ENCODE measurements at places on chromosomes 3 and 15.

- no peak for DNase-seq
Observed at GRCh38 chr15:33985751-33986150, 17.5 kb downstream of the CHRM5 start.

GRCh38 chr3:72301779-72302178, 516.8 kb upstream of the PROK2 start:
- DNase-seq, result no peak

- no peak for DNase-seq
Observed at GRCh38 chr3:4985330-4986174, 6.3 kb downstream of the BHLHE40 start.

GRCh38 chr15:45635191-45635638, 386 bp downstream of the SQOR start:
- peak; percentile 39 for DNase-seq

DNA sequence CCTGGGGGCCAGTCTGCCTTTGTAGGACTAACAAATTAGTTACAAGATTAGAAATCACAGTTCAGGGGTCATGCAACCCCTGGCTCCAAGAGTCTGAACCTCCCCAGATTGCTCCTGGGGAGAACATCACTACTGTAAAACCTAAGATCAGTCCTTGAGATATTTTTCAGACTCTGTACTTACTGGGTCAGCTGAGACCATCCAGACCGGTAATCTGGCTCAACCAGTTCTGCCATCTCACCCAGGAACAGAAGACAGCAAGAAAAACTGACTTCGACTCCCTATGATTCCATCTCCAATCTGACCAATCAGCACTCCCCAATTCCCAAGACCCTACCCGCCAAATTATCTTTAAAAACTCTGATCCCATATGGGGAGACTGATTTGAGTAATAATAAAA, 47.5 kb downstream of the NMD3 start:
- no peak for DNase-seq

GRCh38 chr15:85324202-85324601, 56.2 kb upstream of the AKAP13 start:
- DNase-seq, result no peak

GRCh38 chr15:29713784-29714183, 108.5 kb downstream of the TJP1 start:
- DNase-seq, result no peak

- no peak for DNase-seq
Observed at GRCh38 chr3:55661141-55661540, 174.0 kb upstream of the WNT5A start.

GRCh38 chr3:48240000-48240963, 622 bp upstream of the ZNF589 start:
- DNase-seq, result no peak

DNA sequence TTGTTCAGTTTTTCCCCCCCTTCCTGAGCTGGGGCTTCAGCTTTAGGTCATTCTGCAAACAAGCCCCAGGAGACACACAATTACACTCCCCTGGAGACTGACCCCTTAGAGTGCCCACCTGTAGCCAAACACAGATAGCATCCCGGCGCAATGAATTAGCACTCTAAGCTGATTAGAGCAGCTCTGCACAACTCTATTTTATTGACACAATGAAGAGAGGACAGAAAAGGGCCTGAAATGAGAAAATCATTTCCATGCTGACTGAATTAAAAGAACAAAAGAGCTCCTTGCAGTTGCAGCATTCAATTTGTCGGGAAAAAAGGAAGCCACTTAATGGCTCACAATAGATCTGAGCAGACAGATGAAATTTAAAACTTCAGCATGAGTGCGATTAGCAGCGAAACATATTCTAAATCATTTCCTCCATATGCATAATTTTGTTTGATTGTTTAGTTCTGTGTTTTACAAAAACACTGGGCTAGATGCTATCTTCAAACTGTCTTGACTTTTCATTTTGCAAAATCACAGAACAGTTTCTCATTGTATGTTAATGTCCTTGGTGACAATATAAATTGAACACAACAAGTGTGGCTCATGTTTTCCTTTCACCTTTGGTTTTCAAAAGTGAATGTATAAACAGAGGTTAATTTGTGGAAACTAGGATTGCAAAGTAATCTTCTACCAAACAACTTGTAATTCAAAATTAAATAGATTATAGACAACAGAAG, 308.6 kb downstream of the MECOM start:
- no peak for DNase-seq

DNA sequence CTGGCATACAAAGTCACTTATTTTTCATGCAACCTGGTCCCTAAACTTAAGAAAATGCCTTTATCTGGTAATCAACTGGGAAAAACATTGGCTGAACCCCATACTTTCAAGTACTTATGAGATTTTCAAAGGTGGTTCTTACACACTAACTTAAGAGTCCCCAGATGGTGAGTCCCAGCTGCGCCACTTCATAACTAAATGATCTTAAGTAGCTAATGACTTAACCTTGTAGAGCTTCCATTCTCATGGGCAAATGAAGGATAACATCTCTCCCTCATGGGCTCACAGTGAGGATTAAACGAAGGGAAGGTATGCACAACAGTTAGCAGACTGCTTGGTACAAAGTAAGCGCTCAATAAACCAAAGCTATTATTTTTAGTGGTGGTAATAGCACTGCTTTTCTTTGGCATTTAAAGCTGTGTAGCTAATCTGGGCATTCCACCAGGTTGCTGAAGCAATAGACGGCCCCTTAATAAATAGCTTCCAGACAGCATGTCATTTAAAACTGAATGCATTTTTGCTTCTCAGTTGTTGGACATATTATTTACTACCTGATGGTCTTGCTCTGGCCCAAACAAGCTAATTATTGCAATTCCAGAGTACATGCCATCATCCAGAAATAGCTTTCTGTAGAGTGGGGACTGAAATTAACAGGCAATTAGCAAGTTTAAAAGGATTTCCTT, 55.4 kb downstream of the LIPC start:
- DNase-seq, result no peak

DNA sequence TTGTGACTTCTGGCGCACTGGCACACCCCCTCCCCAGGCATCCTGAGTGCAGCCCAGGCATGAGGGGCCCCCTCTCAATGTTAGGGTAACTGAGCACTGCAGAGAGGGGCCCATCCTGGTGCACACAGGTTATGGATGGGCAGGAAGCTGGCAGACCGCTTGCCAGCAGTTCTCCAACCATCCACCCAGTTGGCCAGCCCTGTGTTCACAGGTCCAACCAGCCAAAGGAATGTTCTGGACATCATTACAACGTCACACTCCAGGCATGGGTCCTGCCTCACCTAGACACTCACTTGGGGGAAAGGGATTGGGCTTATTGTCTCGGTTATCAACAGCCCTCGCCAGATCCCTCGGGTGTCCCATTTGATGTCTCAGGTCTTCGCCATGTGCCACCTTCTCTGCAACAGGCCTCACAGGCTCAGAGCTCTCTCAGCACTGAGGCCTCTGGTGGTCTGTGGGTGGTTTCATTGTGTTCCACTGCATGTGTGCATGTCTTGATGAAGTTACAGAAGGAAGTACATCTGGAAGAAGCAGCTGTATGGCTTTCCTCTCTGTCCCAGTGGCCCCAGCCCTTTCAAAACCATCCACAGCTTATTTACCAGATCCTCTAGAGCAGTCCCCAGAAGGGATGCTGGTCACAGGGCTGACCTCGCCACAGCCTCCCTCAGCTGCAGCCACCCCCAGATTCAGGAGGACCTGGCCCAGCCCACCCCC, 23.7 kb downstream of the ADCY5 start:
- no peak for DNase-seq

DNA sequence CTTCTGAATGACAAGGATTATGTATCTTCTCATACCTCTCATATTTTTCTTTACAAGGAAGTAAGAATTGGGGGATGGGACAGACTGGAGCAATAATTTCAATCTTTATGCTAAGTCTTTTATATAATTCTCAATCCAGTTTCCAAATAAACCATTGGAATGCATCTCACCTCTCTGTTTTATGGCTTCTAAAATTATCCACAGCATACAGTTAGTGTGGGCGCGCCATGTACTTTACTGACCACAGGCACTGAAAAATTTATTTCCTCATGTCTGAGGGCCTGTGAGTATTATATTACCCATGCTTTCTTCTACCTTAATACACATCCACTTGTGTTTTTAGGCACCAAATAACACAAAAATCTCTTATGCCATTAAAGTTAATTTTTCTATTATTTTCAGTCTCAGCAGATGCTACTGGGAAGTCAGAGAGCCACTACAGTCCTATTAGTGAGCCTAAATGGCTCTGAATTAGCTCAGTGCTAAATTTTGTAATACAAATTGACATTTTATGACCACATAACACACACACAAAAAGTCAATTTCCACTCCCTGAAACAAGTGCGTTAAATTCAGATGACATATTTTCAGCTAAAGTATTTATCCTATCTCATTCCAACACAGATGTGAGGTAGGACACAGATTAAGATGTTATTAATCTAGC, 39.3 kb downstream of the SLITRK3 start:
- DNase-seq, result no peak

- DNase-seq, result no peak
Observed at GRCh38 chr15:43118829-43119228, 13.0 kb upstream of the UBR1 start.

GRCh38 chr3:117928836-117929235, 1105.8 kb downstream of the IGSF11 start:
- DNase-seq, result no peak

GRCh38 chr15:92393071-92393979, at the start of gene ST8SIA2:
Gene ST8SIA2, plus strand, starts transcription at chr15:92393881. Its CDS starts 184 bp downstream, at chr15:92394065.
- DNase-seq, result peak; percentile 38

GRCh38 chr15:38888701-38889221, 324.1 kb upstream of the RASGRP1 start:
- no peak for DNase-seq

GRCh38 chr3:172142051-172142863, 102.9 kb downstream of the FNDC3B start:
- DNase-seq, result peak; percentile 31

- DNase-seq, result peak; percentile 50
Observed at GRCh38 chr3:14523792-14524191, 16.4 kb downstream of the GRIP2 start.

DNA sequence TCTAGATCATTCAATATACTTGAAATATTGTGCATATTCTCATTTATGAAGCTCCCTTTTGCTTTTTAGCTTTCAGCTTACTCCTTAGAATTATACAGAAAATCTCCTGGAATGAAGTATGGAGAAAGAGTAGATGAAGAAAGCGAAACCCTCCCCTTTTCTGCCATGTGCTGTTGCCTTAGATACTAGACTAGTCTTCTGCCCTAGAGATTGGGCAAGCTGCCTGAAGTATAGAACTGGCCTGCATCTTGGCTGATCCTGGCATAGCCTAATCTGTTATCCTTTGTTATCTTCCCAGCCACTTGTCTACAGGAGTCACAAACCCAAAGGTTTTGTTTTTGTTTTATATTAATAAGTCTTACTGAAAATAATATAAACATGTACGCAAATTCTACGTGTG, 138.8 kb downstream of the RBPMS2 start:
- no peak for DNase-seq

- no peak for DNase-seq
Observed at GRCh38 chr15:68114356-68114755, 60.2 kb downstream of the PIAS1 start.

GRCh38 chr15:101149864-101150722, 101.8 kb downstream of the CHSY1 start:
- no peak for DNase-seq

DNA sequence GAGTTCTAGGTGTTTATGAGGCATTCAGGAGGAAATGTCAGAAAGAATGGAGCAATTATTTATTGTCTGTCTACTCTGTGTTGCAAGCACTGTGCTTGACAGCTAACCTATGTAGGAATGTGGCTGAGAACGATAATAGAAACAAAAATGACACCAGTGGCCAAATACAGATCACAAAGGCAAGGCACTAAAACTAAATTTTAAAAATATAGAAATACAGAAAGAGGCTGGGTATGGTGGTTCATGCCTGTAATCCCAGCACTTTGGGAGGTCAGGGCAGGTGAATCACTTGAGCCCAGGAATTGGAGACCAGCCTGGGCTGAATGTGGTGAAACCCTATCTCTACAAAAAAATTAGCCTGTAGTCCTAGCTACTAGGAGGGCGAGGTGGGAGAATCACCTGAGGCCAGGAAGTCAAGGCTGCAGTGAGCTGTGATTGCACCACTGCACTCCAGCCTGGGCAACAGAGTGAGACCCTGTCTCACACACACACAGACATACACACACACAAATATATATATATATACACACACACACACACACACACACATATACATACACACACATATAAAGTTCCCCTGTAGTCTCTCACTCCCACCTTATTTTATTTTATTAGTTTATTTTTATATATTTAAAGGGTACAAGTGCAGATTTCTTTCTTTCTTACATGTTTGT, 6.0 kb downstream of the PRKCI start:
- DNase-seq, result no peak

GRCh38 chr15:70632491-70633102, 130.8 kb downstream of the UACA start:
- no peak for DNase-seq

- no peak for DNase-seq
Observed at GRCh38 chr15:78992416-78993256, 47.8 kb upstream of the CTSH start.

GRCh38 chr3:48708481-48708889, 8.5 kb downstream of the IP6K2 start:
- DNase-seq, result no peak

DNA sequence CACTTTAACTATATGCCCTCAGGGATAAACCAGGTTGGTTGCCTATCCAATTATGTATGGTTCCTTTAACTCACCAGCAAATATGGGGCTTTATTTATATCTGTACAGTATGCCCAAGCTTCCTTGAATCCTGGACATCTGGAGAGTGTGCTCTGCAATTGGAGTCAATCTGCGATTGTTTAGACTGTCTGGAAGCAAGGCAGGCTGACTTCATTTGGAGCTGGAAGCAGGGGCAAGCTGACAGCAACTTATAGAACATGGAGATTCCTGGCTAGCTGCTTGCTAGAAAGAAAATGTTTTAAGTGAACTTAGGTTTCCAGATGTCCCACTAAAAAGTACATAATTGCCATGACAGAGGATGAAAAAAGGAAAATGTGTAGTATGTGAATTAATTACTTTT, 63.7 kb upstream of the TPRG1 start:
- no peak for DNase-seq

- no peak for DNase-seq
Observed at GRCh38 chr3:161599697-161600096, 103.1 kb downstream of the OTOL1 start.

- no peak for DNase-seq
Observed at GRCh38 chr3:188528396-188528795, 374.4 kb downstream of the LPP start.

GRCh38 chr3:184259396-184259877, 1.9 kb downstream of the CAMK2N2 start:
- no peak for DNase-seq
